ENCODE measurements at places on chromosomes 2 and 18.

DNA sequence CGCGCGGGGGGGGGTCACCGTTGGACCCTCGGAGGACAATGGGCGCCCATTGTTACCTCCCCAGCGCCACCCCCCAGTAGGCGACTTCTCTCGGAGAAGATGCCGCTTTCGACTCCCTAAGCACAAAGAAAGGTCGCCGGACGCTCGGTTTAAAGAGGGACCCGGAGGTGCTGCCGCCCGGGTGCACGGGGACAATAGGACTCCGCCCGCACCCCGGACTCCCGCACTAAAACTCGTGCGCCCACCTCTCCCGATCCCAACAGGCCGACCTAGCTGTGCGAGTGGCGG is 318 bp upstream of the CDC42EP3 start:
- no peak for DNase-seq

- DNase-seq: no peak
Observed at GRCh38 chr18:6327895-6328620, 86.7 kb downstream of the L3MBTL4 start.

GRCh38 chr2:106130251-106130998 is 63.7 kb downstream of the UXS1 start:
- no peak for DNase-seq

DNA sequence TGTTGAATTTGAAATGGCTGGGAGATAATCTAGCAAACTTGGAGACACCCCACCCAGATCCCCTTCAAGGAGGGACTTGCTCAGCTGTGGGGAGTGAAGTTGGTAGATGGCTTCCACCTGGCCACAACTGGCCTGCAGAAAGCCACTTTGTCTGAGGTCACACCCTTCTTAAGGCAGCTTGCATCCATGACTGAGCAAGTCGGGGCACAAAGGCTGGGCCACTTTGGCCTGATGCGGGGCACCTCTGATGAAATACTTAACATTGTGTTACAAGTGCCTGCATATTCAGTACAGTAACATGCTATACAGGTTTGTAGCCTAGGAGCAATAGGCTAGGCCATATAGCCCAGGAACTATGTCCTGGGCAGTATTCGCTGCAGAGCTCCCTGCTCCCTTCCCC is 13.4 kb upstream of the RPL37A start:
- DNase-seq: no peak

GRCh38 chr2:201996006-201996405 is 37.6 kb upstream of the FZD7 start:
- no peak for DNase-seq

DNA sequence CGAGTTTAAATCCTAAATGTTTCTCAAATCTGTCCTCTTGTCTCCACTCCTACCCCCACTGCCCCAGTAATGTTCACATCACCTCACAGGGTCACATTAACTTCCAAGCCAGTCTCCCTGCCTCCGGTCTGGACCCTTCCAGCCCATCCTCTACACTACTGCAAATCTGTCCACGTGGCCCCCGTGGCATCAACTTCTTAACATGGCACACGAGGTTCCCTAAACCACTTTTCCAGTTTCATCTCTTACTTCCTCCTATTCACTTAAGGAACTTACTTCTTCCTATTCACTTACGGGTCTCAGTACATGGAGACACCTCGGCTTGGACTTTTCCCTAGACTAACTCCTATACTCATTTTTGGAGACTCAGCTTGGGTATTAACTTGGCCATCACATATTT is 27.0 kb downstream of the MRPL33 start:
- no peak for DNase-seq

- no peak for DNase-seq
Observed at GRCh38 chr2:216918088-216918680, 58.3 kb upstream of the TNP1 start.

DNA sequence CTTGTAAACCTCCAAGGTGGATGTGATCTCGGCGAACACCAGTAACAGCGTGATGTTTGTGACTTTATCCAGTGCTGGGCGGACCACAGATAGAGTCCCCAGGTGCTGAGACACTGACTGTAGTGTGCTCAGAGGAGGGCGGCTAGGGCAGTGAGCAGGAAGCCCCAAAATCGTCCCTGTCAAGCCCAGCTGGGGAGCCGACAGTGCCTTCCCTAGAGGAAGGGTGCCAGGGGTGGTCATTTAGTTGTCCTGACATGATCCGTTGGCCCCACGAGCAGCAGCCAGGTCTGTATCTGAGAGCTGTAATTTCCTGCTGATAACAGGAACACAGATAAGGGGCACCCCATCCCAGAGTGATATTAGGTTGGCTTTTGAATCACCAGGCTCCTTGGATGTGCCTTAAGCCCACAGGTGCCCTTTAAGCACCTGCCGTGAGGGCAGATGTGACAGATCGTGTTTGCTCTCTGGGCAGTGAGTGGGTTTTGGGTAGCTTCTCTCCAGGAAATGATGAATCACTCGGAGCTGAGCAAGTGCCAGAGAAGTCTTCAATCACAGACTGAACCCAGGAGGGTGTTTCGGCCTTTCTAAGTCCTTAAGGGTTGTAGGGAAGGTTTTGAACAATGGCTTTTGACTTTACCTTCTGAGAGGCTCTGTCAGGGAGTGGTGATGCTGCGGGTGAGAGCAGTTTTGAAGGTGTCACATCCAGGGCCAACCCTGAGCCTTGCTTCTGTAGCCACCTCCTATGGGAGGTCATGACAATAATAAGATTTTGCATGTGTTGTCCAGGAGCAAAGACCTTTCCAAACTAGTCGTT is 7.7 kb downstream of the LPIN1 start:
- DNase-seq: no peak

- no peak for DNase-seq
Observed at GRCh38 chr2:238616681-238617080, 190.0 kb downstream of the ASB1 start.

DNA sequence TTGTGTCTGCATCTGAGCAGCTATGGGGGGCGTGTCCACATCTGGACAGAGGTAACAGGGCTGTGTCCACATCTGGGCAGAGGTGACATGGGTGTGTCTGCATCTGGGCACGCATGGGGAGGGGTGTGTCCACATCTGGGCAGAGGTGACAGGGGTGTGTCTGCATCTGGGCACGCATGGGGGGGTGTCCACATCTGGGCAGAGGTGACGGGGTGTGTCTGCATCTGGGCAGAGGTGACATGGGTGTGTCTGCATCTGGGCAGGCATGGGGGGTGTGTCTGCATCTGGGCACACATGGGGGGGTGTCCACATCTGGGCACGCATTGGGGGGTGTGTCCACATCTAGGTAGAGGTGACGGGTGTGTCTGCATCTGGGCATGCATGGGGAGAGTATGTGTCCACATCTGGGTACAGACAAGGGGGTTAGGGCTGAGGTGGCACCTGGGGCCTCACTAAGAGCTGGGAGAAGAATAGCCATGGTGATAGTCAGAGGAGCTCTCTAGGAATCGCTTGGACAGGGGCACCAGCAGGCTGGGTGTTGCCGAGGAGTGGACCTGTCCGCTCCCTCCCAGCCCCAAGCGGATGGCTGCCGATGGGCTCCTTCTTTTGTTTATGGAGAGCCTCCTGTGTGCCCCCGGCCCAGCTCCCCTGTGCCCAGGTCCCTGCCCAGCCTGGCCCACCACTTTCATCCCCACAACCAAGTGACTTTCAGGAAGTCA is 177.8 kb downstream of the EIPR1 start:
- no peak for DNase-seq

GRCh38 chr2:44596537-44597320 is 235.0 kb downstream of the CAMKMT start:
- DNase-seq: no peak

DNA sequence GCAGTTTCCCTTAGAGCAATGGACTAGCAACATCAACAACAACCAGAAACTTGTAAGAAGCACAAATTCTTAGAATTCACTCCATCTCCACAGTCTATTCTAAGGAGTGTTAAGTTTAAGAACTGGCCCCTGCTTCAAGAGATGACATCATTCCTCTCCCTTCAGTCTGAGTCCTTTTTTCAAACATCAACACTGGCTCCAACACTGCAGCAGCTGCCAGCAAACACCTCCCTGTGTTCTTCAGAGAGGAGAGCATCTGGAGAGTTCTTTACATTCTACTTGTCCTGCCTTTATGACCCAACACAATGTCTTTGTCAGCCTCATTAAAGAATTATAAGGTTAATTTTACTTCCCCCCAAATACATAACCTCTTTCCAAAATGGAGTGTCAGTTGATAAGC is 122.3 kb downstream of the HNMT start:
- DNase-seq: no peak

GRCh38 chr2:173571021-173571821 is 216.5 kb downstream of the CDCA7 start:
- no peak for DNase-seq

- no peak for DNase-seq
Observed at GRCh38 chr2:22904126-22904684, 480.8 kb upstream of the KLHL29 start.

DNA sequence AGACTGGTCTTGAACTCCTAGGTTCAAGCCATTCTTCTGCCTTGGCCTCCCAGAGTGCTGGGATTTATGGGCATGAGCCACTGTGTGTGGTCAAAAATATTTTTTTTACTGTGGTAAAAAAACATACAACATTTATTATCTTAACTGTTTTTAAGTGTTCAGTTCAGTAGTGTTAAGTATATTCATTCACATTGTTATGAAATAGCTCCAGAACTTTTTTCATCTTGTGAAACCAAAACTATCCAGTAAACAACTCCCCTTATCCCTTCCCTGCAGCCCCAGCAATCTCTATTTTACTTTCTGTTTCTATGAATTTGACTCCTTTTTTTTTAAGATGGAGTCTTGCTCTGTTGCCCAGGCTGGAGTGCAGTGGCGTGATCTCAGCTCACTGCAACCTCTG is 9.3 kb downstream of the RMC1 start:
- DNase-seq: no peak

- DNase-seq: no peak
Observed at GRCh38 chr2:18630541-18630940, 41.2 kb upstream of the NT5C1B start.

DNA sequence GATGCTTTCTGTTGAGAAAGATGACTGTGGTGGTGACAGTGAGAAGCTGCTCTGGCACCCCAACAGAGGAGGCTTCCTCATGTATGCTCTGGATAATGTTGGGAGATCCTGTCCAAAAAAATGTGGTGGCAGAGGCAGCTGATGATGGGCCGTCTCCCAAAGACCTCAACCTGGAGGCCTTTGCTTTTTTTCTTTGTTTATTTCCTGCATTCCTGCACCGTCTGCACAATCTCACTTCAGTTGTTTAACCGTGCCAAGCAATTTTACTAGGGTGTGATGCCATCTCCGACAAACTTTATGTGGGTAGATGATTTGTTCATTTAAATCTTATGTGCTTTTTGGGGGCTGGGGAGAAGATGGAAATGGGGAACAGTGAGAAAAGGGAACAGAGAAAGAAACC is 62.2 kb upstream of the IGFBP5 start:
- no peak for DNase-seq

- no peak for DNase-seq
Observed at GRCh38 chr2:183035298-183035953, 2.8 kb downstream of the NCKAP1 start.

GRCh38 chr2:121949271-121949670 is 193.8 kb downstream of the TSN start:
- no peak for DNase-seq

GRCh38 chr2:162037886-162038285 is 36.1 kb downstream of the DPP4 start:
- DNase-seq: no peak

GRCh38 chr2:39623917-39624316 is 41.8 kb upstream of the TMEM178A start:
- DNase-seq: no peak

All from right renal cortex interstitium (tissue), 3 donors.